HuH-7.5 (cell line): ENCODE measurements at places on chromosomes 13 and 19.

DNA sequence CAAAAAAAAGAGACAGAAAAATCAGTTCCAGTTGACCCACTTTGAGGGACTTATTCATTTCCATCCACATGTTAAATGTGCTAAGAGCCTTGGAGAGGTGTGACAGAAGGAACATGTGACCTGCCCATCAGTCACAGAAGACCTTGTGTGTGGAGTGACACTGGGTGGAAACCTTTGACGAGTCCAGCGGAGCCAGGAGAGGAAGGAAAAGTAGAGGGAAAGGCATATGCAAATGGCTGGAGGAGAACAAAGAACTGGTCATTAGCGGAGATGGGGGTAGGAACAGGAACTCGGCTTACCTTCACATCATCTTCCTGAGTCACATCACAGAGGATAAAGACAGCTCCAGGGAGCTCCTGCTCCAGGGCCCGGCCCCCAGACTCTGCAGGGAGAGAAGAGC, 2.3 kb downstream of the HSD17B14 start:
- DNase-seq: no peak

DNA sequence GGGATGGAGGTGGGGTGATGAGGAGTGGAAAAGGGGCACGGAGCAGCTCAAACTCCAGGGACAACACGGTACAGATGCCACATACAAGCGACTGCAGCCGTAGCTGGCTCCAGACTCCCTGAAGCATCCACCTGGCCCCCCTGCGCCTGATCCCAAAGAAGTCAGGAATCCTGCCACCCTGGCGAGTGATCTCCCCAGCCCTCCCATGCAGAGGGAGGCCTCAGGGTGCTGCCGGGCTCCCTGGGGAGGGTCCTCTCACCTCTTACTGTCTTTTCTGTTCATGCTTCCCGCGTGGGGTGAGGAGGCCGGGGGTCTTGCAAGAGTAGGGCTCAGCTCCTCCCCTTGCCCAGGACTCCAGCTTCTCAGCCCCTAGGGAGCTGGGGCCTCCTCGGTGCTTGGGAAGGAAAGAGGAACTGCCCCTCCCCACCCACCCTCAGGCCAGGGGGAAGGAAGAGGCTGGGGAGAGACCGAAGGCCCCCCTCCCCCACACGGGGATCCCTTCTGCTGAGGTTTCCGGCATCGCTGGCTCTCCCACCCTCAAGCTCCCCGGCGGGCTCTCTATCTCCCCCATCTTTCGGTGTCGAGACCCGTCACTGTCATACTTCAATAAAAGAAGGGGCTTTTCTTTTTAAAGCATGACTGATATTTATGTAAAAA, at the start of gene RASGRP4:
Gene RASGRP4, minus strand, starts transcription at position 410 of the 657 bp plus-strand sequence. Its CDS starts 128 bp downstream, at position 282.
- DNase-seq: no peak

- DNase-seq: no peak
Measured at GRCh38 chr13:102970542-102970941, 95.7 kb downstream of the SLC10A2 start.

- no peak for DNase-seq
Measured at GRCh38 chr19:2815923-2816322, 3.7 kb upstream of the ZNF554 start.

DNA sequence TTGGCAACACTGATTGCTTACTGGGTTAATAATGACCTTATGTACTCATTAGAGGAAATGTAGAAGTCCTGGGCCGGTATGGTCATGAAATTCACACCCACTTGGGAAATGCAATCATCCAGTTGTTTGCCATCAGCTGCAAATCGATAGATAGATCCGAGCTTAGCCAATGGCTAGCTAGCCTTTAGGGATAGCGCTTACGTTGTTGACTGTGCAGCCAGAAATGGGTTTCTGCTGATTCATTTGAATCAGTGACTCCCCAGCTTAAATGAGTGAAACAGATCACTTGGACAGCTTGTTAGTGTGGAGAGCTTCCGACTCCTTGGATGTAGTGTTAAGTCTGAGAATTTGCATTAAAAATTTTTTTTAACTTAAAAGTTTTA, 11.8 kb downstream of the IL17D start:
- no peak for DNase-seq

DNA sequence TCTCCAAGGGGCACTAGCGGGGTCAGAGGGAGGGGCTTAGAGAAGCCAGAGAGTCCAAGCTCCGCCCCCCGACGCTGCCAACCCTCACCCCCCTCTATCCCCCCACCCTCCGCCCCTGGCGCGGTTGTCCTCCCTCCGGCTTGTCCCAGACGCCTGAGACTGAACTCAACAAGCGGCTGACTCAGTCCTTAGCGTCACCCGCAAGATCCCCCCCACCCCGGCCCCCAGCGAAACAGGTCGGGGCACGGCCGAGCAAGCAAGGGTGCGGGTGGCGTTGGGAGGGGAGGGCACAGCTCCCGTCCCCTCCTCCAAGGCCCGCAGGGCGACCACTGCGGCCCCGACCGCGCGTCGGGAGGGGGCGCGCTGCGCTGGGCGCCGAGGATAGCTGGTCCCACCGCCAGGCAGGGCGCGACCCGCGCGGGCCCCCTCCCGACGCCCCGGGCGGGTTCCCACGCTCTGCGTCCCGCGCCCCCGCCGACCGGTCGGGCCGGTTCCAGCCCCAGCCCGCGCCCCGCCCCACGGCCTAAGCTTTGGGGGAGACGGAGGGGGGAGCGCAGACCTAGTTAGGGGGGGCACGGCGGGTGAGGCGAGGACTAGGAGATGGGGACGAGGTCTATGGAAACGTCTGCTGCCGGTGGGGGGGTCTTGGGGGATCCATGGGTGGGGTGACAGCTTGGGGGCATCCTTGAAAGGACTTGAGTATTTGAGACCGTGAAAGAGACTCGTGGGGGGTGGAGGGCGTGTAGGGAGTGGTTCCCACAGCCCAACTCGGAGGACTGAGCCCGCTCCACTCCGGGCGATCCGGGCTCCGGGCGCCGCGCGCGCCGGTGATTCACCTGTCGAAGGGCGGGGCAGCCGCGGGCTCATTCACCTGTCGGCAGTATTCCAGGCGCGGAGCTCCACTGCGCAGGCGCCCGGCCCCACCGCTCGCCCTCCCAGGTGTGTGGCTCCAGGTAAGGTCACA, 5.1 kb downstream of the NOTCH3 start:
- DNase-seq: peak; percentile 80

- DNase-seq: no peak
Measured at GRCh38 chr13:104831831-104832230, 1703.6 kb downstream of the EFNB2 start.

GRCh38 chr13:90329641-90330040, 1017.8 kb upstream of the MIR17HG start:
- DNase-seq: no peak
